ENCODE measurements at places on chromosomes 11 and 22.
A peak's percentile ranks its signal among the peaks of the same experiment; 100 is the strongest.

GRCh38 chr11:96234866-96235441, 108.0 kb downstream of the MAML2 start:
- DNase-seq = no peak

DNA sequence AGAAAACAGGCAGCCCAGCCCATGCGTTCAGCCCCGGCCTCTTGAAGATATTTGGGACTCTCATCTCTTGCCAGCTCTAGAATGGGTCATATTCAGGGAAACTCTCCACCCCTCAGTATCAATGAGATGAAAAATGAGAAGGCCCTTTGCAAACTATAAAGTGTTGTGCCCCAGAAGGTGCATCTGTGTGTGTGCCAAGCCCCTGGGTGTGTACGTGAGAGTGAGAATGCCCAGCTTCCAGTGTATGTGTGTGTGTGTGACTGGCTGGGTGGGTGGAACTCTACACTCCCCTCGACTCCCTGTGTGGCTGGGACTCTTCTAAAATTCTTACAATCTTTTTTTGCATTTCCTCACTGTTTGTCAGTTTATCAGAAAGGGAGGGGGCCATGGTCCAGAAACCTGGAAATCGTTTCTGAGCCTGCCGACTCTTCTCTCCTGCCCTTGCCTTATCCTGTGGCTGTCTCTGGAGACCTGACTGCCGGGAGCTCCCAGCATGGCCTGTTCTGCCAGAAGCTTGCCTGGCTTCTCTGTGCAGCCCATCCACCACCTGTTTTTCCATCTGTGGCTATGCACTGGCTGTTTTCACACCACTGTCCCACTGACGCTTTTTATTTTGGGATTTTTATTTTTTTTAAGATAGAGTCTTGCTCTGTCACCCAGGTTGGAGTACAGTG, 1.2 kb downstream of the P2RY6 start:
- no peak for DNase-seq

DNA sequence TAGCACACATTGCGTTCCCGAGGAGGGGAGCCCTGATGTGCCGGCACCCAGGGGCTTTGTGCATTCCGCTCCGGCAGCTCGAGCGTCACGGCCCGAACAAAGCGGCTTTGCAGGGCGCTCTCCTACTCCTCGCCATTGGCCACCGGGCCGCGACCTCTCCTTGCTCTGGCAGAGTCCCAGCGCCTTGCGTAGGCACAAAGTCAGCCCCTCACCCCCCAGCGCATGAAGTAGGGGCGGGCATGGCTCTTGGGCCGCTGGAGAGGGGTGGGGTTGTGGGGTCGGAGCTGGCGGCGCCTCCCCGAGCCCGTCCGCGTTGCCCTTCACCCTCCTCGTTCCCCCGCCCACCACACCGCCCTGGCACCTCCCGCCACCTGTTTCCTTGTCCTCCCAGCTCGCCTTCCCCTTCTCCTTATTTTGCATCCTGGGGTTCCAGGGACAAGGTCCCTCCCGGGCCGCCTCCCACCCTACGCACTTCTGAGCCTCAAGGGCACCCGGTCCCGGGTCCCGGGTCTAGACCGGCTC, 753 bp upstream of the PPARA start:
- no peak for DNase-seq

- peak; percentile 66 for DNase-seq
Observed at GRCh38 chr22:33018232-33018864, 39.8 kb downstream of the SYN3 start.

DNA sequence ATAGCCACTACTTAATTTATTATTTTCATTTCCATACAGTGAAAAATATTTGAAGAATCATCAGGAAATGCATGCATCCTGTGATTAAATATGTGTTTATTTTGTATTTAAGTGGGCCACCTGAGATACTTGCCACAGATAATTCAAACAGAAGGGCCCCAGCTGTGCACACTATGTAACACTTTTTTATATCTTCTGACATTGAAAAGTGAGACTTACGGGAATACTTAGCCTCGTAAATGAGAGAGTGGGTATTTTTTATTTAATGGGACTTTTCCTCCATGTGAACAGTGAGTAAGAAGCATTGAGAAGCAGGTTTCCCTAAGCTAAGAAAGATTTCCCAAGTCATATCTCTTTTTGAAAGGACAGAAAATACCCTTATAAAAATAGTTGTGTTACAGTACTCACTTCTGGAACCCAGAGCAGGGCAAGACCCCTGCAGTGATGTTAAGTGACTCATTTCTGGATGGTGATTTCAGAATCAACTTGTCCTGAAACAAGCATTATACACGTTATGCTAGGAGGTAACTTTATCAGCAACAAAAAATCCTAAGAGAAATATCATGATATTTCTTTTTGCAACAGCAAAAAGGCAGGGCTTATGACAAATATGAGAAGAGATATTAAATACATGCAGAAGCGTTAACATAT, 478.1 kb upstream of the CHORDC1 start:
- DNase-seq = peak; percentile 46

GRCh38 chr11:78742430-78742829, 167.8 kb upstream of the NARS2 start:
- no peak for DNase-seq

GRCh38 chr11:78310500-78310909, 107.1 kb downstream of the GAB2 start:
- DNase-seq = no peak

DNA sequence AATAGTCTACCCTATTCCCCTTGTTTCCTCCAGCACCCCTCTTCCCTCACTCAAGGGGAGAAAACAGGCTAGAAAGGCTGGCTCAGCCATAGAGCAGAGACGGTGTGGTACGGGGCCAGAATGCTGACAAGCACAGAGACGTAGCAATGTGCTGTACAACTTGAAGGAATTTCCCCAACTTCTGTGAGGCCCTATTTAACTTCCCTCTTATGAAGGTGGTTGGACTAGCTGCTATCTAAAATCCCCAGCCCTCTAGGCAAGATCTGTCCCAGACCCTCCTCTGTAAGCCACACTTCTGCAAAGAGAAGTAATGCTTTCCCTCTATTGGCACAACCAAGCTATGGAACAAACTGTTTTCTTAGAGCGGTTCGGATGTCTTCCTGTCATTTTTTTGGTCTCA, 37.8 kb downstream of the PLEKHA7 start:
- peak; percentile 86 for DNase-seq

DNA sequence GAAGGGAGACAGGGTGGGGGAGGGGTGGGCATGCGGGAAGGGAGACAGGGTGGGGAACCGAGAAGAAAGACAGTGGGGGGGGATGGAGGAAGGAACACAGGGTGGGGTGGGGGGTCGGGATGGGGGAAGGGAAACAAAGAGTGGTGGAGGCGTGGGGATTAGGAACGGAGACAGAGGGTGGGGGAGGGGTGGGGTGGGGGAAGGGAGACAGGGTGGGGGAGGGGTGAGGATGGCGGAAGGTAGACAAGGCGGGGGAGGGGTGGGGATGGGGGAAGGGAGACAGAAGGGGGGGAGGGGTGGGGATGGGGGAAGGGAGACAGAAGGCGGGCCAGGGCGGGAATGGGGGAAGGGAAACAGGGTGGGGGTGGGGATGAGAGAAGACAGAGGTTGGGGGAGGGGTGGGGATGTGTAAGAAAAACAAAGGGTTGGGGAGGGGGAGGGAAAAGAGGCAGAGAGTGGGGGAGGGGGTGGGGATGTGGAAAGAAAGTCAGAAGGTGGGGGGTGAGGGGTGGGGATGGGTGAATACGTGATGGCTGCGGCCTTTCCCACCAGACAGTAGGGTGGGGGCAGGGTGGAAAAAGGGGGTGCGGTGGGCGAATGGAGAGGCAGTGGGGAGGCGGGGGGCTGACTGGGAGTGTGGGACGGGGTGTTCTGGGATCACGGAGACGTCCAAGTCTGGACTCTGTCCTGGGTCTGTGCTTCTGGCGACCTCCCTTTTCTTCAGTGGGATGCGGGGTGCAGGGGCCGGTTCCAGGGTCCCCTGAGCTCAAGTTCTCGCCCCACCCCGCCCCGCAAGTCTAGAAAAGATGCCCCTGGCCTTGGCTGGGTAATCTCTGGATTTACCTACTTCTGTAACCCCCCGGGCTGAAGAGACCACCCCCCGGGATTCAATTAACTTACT, 744 bp downstream of the PRAME start:
- peak; percentile 71 for DNase-seq

DNA sequence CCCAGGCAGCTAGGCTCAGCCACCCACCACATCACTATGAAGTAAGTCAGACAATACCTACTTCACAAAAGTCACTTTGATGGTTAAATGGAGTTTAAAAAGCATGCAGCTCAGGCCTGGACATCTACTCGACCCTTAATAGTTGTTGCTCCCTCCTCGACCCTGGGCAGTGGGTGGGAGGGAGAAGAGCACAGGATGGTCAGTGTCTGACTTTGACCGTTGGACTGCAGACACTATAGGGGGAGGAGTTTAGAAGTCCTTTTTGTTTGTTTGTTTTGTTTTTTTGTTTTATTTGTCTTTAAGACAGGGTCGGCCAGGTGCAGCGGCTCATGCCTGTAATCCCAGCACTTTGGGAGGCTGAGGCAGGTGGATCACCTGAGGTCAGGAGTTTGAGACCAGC, 38.6 kb upstream of the XBP1 start:
- no peak for DNase-seq

- DNase-seq = no peak
Observed at GRCh38 chr11:67449116-67449844, 3.2 kb downstream of the GPR152 start.

DNA sequence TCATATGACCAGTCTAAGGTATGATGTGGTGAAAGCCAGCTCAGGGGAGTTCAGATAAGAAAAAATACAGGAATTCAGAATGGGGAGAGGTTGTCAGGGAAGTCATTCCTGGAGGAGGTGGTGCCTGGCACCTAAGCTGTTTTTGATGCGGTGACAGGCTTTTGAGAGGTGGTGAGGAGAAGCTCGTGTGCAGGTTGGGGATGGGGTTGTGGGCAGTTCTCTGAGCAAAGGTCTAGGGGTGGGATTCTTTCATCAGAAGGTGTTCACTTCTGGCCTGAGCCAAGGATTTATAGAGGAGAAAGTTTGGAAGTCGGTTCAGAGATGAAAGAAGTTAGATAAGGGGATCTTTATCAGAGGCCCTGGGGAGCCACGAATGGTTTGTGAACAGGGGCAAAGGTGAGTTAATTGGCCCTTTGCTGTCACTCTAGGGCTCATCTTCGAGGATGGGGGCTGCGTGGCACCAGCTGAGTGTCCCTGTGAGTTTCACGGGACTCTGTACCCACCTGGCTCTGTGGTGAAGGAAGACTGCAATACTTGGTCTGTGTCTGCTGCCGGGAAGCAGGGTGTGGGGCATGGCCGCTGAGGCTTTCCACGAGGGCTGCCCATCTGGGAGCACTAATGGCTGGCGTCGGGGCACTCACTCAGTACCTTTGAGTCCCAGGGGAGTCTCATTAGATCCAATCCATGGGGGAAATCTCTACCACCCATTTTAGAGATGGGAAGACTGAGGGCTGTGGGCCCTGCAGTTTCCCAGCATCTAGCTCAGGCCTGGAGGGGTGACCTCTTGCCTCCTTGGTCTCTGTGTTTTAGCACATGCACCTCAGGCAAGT, 13.4 kb downstream of the OTOG start:
- no peak for DNase-seq

GRCh38 chr11:45876401-45876800, 9.1 kb upstream of the MAPK8IP1 start:
- no peak for DNase-seq

- no peak for DNase-seq
Observed at GRCh38 chr11:109552376-109552775, 130.4 kb downstream of the C11orf87 start.

- no peak for DNase-seq
Observed at GRCh38 chr22:19238900-19239299, 52.6 kb downstream of the CLTCL1 start.

GRCh38 chr11:69638941-69639681, 1.8 kb upstream of the CCND1 start:
- DNase-seq = peak; percentile 100

DNA sequence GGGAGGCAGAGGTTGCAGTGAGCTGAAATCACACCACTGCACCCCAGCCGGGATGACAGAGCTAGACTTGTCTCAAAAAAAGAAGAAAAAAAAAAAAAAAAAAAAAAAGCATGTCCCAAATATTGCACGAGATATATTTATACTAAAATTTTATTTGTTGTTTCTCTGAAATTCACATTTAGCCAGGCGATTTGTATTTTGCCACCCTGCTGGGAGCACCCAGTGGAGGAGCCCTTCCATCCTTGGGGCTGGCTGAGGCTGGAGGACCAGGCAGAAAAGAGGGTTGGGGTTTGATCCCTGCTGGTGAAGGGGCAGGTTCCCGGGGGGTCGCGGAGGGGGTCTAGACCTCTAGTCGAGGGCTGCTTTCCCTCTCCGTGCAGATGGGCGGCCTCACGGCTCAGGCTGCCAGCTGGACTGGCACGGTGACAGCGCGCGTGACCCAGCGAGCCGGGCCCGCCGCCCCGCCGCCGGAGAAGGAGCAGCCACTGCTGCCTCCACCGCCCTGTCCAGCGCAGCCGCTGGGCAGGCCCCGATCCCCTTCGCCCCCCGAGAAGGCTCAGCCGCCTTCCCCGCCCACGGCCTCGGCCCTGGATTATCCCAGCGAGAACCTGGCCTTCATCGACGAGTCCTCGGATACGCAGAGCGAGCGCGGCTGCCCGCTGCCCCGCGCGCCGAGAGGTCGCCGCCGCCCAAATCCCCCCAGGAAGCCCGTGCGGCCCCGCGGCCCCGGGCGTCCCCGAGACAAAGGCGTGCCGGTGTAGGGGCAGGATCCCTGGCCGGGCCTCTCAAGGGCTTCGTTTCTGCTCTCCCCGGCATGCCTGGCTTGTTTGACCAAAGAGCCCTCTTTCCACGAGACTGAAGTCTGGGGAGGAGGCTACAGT, 952 bp upstream of the CATSPERZ start:
- DNase-seq = no peak

GRCh38 chr22:49519117-49519737, 308.4 kb downstream of the BRD1 start:
- no peak for DNase-seq

- DNase-seq = peak; percentile 18
Observed at GRCh38 chr11:119618208-119618909, 110.6 kb downstream of the NECTIN1 start.

DNA sequence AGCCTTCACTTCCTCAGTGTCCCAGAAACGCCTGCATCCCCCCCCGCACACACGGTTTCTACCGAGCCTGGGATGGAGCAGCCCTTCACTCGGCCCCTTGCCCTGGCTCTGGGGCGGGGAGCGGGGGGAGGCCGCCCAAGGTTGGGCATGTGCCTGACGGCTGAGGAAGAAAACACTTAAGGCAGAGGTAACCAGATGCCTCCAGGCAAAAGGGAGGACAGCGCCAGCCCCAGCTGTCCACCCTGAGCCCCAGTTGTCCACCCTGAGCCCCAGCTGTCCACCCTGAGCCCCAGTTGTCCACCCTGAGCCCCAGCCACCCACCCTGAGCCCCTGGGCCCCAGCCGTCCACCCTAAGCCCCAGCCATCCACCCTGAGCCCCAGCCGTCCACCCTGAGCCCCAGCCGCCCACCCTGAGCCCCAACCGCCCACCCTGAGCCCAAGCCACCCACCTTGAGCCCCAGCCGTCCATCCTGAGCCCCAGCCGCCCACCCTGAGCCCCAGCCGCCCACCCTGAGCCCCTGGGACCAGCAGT, 3.8 kb upstream of the TTLL8 start:
- DNase-seq = no peak

All from OCI-M1 (cell line).